ENCODE measurements at places on chromosomes 4 and X.

GRCh38 chrX:13923845-13924244 lies 105.8 kb downstream of the GEMIN8 start:
- DNase-seq, result no peak

DNA sequence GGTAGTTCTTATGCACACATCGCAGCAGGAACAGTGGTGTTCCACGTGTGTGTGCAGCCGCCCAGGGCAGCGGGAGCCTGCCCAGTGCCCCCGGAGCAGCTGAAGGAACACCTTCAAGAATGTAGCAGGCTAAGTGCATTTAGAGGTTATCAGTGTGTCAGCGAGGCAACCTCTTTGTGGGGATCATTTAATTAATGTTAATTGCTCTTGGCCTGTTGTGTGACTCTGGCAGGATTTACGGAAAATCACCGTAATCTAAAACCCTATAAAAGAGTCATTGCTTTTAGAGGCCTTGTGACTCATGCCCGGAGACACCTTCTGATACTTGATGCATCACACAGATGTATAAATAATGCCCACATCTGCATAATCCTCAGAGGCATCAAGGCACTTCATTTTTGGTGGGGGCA lies 47.3 kb upstream of the GATB start:
- DNase-seq, result peak; percentile 5

DNA sequence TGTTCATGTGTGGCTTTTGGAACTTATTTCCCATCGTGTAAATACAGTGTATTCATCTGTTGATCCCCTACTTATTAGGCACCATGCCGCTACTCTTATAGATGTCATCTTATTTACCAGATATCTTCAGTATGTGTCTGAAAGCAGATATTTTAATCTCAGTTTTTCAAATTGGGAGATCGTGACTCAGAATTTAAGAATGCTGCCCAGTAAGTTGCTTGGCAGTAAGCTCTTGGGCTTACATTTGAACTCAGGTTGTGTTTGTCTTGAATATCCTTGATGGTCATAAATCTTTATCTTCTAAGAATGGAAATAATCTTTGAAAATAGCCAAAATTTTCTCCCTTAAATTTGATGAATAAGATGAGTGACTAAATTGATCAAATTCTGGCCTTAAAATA lies 45.9 kb upstream of the RPA4 start:
- no peak for DNase-seq

GRCh38 chr4:117164338-117164737 lies 79.0 kb upstream of the TRAM1L1 start:
- DNase-seq, result no peak

GRCh38 chr4:159178151-159178546 lies 75.3 kb downstream of the RAPGEF2 start:
- DNase-seq, result no peak

DNA sequence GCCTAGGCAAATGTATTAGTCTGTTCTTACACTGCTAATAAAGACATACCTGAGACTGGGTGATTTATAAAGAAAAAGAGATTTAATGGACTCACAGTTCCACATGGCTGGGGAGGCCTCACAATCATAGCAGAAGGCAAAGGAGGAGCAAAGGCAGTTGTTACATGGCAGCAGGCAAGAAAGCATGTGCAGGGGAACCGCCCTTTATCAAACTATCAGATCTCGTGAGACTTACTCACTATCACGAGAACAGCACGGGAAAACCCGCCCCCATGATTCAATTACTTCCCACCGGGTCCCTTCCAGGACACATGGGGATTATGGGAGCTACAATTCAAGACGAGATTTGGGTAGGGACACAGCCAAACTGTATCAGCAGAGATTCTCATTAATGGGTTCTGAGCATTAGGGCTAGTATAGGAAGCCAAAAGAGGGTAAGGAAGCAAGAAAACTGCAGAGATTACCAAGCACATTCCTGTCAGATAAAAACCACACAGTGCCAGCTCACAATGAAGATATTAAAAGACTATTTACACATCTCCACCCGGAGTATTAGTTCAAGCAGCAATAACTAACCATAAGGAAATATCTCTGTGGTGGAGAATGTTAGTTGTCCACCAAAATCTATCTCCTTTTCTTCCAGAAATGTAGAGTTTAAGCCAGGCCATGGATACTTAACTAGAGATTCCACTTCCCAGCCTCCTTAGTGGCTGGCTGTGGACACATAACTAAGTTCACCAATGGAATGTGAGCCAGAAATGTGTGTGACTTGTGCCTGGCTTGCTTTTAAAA lies 61.2 kb upstream of the HOPX start:
- DNase-seq, result no peak

- DNase-seq, result no peak
These were observed 12.7 kb downstream of the TSR2 start for GRCh38 chrX:54452920-54453319.

DNA sequence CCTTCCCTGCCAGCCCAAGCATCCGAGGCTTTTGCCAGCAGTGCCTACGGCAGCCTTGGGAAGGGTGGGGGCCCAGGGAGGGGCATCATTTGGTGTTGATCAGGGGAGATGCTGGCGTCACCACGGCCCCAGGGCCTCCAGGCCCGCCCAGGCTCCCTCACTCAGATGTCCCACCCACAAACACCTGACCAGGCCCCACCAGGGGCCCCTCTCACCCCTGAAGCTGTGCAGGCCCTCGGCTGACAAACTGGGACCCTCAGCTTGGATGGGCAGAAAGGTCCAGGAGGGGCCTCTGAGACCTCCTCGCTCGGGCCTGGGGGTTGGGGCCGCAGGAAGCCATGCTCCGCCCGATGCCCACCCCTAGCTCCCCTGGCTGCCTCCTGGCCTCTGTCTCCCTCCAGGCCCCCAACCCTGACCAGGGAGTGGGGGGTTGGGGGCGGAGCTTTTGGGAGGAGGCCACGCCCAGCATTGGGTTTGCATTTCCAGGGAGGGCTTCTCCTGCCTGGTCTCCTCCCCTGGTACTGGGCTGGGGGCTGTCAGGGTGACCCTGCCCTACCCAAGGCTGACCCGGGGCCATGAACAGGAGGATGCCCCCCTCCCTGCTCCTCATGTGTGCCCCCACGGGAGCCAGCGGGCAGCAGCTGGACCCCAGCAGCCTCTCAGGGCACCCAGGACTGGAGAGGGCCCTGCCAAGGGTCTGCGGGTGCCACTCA lies 33.4 kb upstream of the SPON2 start:
- DNase-seq, result peak; percentile 2

GRCh38 chr4:41963105-41963504 lies 18.5 kb upstream of the DCAF4L1 start:
- DNase-seq, result no peak

- DNase-seq, result no peak
These were observed 586.1 kb downstream of the FSTL5 start for GRCh38 chr4:161577579-161578301.

DNA sequence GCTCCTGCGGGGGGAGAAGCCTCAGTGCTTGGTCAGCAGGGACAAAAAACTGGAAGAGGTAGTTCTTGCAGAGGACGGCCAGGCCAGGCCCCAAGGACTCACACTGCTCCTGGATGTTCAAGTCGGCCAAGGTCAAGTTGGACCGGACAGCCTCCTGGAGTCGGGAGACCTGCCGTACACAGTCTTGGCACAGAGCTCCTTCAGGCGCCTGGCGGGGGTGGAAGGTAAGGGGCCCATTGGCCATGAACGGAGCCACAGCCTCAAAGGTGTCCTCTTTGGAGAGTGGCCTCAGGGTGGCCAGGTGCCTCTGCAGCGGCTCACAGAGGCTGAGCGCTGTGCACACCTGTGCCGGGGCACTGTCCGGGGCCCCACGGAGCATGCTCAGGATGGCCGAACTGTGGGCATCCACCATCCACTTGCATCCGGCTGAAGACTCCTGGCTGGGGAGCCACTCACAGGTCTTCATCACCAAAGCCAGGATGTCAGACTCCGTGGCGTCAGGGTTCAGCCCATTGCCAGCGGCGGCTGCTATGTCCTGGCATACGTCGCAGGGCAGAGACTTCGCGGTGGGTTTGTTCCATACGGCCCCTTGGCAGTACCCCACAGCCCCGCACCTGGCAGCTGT lies 477 bp downstream of the PSAPL1 start:
- no peak for DNase-seq

DNA sequence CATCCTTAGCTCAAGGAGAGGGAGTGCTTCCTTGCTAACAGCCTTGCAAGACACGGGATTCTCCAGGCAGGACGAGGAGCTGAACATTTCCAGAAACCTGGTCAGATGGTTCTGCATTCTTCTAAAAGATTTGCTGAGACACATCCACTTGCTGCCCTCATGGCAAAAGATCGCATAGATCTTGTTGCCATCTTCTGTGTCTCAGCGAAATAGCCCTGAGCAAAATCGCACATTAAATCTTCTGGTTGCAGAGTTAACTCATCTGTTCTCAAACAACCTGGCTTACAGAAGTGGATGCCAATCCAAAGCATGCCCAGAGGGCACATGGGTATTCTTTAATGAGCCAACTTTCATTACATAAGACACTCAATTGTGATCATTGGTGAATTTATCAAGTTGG lies 167.5 kb downstream of the PRKX start:
- DNase-seq, result no peak

DNA sequence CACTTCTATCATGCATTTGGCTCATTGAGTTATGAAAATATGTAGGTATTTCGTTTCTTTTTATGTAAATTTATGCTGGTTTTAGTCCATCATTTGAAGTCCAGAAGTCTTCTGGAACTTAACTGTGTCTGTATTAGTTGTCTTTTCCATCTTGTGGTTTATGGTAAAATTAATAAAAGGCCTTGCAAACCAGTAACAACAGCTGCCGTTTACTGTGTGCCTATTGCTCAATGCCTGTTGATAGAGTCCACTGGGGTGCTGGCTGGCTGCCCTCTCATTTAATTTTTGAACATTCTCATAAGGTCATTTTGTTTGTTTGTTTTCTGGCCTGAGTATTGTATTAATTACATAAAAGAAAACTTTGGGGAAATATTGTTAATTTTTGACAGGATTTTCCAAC lies 98.0 kb downstream of the NAA11 start:
- DNase-seq, result no peak

GRCh38 chr4:180057299-180057721 lies 2185.9 kb upstream of the TENM3 start:
- no peak for DNase-seq

DNA sequence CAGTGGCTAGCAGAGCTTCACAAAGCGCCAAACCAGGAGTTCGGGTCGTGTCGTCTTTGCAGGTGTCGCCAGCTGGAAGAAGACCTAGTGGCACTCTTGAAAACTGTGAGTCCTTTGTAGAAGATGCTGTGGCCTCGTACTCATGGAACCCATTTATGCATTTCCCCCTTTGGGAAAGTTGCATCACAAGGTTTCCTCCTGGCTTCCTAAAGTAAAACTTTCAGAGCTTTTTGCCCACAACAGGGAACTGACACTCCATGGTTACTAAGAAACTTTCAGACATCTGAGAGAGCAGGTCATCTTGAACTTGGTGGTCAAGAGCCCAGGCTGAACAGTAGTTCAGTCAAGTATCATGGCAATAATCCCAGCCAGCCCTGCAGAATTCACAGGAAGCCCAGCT lies 15.9 kb upstream of the NOCT start:
- DNase-seq, result no peak

DNA sequence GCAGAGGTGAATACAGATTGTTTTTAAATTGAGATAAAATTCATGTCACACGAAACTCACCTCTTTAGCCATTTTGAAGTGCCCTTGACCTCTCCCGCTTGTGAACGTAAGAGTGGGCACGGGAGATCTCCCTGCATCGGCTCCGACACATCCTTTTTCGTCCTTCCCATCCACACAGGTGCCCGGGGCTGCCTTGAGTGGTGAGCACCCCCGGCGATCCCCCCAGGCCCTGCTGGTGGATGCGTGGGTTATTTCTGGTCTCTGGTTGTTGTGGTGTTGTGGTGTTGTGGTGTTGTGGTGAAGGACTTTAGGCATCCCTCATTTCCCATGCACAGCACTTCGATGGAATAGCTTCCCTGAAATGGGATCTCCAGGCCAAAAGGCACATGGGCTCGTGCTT lies 46.1 kb downstream of the PSAPL1 start:
- DNase-seq, result no peak

- no peak for DNase-seq
These were observed 624.3 kb downstream of the ADGRL3 start for GRCh38 chr4:61824454-61824853.

GRCh38 chr4:126124818-126125217 lies 810.1 kb downstream of the FAT4 start:
- DNase-seq, result no peak

DNA sequence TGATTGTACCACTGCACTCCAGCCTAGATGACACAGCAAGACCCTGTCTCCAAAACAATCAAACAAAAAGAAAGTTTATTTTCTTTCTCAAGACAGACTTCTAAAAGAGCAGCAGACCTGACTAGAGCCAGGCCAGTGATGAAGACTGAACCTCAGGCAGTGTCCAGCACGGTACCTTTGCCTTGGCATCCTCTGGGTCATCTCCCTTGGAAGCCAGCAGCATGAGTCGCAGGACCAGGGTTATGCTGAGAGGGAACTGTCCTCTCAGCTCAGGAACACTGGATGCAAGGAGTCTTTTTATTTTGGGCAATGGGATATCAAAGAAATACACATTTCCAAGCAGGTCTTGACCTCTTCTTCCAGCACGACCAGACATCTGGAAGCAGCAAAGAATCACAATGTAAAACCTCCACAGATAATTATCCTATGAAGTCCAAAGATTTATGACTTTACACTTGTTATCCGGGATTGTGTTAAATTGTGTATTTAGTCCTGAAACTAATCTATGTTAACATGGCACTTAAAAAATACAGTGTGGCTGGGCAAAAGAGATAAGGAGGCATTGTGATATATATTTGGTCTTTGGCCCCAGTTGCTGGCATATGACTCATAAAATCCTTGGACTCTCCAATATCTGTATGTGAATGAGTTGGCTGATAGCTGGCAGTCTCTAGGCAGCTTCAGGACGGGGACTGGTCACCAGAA lies 66.0 kb upstream of the DDX60 start:
- no peak for DNase-seq

DNA sequence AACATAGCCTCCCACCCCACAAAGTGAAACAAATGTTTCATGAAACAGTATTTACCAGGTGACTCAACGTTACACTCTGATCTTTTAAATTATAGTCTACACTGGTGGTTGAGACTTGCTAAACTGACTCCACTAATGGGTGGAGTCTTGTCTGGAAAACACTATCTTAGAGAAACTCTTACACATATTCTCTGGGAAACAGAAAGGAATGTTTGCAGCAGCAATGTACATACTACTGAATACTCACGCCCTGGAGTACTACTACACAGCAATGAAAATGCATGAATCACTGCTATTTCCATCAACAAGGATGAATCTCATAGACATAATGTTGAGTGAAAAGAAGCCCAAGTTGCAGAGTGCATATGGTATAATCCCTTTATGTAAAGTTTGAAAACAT lies 208.5 kb upstream of the IGFBP7 start:
- no peak for DNase-seq

- no peak for DNase-seq
These were observed 304.0 kb upstream of the BMP3 start for GRCh38 chr4:80726471-80726870.

- no peak for DNase-seq
These were observed 2.0 kb upstream of the PCDH19 start for GRCh38 chrX:100411802-100412715.

- no peak for DNase-seq
These were observed 66.5 kb downstream of the DMP1 start for GRCh38 chr4:87716371-87717265.

Data from activated CD4-positive, alpha-beta T cell treated with anti-CD3 and anti-CD28 coated beads for 48 hours (primary cell).